ENCODE measurements at places on chromosomes 5 and 9.

DNA sequence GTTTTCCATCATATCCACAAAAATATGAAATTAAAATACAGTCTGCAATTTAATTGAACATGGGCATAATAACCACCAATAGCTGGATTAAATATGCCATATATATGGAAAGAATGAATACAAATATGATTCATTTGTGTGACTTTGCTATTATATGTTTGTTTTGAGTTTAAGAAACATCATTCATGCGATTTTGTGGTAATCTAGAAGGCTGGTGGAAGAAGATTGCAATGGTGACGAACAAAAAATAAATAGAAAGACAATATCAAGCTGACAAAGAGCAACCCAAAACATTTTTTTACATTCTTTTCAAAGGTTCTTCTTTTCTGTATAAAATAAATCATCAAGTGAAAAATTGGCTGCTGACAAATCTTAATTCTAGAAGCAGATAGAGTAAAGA is 610.0 kb downstream of the MAT2B start:
- DNase-seq: no peak

GRCh38 chr5:157273131-157273556 is 7.2 kb downstream of the CYFIP2 start:
- no peak for DNase-seq

DNA sequence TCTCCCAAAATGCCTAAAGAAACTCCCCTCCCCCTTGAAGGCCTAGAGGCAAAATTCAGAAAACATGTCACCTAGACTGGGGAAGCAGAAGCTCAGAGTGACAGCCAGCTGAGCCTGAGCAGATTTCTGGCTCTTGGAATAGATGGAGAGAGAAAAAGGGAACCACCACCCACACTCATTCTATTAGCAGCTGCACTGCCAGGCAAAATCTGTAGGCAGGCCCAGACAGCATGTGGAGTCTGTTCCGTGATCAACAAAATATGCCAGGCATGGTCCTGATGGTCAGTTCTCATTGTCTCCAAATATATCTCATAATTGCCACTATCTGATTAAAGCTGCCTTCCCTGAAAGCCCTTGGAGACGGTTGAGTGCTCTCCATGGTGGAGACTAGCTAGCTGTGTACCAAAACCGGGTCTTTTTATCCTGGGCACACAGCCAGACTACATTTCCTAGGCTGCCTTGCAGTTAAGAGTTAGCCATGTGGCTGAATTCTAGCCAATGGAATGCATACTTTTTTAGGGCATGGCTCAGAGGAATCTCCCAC is 131.7 kb upstream of the GPR151 start:
- DNase-seq: no peak

GRCh38 chr9:12684974-12685373 is 8.2 kb upstream of the TYRP1 start:
- DNase-seq: no peak

GRCh38 chr9:79257228-79257781 is 314.5 kb upstream of the TLE4 start:
- no peak for DNase-seq

GRCh38 chr9:132327537-132327936 is 27.2 kb downstream of the SETX start:
- DNase-seq: no peak

- DNase-seq: no peak
These were observed 34.1 kb upstream of the NR4A3 start for GRCh38 chr9:99787556-99787955.

- no peak for DNase-seq
These were observed 13.5 kb upstream of the BARX1 start for GRCh38 chr9:93968451-93969327.

DNA sequence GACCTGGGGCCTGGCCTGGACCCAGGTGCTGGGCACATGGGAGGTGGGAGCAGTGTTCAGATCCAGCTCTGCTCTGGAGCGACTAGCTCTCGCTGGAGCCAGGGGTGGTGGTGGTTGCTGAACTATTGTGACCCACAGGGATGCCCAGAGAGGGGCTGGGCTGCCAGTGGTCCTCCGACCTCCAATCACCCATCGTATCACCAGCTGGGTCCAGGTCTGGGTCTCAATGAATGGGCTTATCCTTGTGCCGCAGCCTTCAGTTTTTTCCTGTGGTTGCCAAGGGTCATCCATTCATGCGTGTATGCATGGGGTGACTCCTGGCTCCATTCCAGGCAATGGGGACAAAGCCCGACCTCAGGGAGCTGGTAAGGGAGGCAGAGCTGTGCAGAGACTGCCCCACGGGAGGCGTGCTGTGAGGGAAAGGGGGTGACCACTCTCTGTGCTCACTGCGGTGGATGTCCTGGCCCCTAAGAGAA is 68.6 kb upstream of the RNF130 start:
- no peak for DNase-seq
